ENCODE measurements at places on chromosomes 3 and 15.

DNA sequence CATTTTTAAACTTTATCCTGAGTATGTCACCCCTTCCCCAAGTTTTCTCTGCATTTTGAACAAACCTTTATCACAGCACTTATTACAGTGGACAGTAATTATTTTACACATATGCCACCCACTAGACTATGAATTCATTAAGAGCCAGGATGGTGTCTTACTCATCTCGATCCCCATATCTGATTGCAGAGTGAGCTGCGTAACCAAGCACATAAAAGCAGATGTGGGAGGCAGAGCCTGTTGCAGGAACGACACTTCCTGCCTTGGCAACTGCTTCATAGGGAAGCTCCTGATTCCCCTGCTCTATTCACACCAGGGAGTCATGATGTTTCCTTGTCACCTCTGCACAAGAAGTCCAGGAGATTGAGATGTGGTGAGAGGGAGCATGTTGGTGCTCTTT lies 91.1 kb downstream of the MINAR1 start:
- DNase-seq = no peak

- DNase-seq = no peak
Measured at GRCh38 chr3:18611991-18612390, 186.9 kb upstream of the SATB1 start.

DNA sequence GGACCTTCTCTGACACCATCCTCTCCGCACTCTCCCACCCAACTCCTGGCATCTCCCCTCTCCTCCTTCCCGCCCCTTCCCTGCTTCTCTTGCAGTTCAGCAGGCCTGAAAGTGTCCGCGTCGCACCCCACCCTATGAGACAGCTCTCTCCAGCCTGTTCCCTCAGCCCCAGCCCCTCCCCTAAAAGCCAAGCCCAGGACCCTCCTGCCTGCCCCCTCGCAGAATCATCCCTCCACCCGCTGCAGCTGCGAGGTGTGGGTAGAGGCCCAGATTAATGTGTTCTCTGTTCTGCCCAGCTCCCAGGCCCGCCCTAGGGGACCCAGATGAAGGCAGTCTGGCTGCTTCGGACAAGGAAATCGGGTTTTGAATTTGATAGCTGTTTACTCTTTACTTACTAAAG lies 410 bp downstream of the PRR23E start:
- DNase-seq = no peak

DNA sequence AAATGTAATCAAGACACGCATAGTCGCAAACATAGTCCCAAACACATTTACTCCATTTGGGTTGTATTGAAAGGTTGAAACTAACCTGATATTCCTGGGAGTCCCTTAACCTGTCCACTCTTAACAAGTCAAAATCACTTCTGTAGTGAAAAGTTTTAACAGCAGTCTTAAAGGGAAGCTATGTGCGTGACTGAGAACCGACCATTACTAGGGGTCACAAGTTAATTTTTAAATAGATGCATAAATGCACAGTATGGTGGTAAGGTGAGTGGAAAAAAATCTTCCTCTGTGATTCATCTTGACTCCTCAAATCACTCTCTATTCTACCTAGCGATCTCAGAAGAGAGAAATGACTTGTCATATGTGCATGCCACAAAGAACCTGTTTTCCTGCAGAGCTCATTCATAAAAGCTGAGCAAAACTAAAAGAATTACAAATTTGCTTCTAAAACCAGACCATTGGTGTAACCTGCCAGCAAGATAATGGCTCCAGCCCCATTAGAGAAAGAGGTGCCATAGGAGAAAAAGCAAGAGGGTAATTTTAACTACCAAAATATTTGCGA lies 4.8 kb downstream of the GPR15 start:
- no peak for DNase-seq

DNA sequence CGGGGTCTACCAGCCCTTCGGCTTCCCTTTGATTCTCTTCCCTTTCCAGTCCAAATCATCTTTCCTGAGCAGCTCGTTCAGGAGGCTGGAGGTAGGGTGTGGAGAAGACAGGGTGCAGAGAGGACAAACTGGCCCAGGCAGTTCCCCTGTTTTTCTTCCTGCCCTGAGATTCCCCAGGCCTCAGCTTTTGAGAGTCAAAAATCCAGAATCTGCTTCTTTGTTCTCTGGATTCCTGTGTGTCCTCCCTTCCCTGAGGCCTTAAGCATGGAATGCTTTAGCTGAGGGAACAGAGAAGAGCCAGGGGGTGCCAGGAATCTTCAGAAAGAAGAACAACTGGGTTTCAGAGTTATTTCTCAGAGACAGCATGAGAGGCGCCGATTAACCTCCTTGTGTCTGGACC lies 26.7 kb upstream of the LRTM1 start:
- peak; percentile 72 for DNase-seq

DNA sequence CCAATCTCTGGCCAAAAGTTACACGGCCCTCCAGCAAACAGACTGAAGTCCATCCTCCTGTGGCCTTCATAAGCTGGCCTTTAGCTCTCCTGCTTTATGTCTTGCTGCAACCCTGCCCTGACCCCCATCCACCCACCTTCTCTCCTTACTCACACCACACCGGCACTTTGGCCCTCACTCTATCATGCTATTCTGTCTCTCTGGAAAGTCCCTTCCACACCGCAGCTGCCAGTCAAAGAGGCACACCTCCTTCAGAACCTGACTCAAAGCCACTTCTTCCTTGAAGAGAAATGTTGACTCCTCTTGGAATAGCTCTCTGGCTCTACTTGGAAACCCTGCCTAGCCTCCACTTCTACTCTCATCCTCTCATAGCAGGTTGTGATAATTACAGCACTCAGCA lies 4.5 kb downstream of the GPR156 start:
- no peak for DNase-seq

- DNase-seq = no peak
Measured at GRCh38 chr3:154168998-154169795, 48.0 kb downstream of the ARHGEF26 start.

DNA sequence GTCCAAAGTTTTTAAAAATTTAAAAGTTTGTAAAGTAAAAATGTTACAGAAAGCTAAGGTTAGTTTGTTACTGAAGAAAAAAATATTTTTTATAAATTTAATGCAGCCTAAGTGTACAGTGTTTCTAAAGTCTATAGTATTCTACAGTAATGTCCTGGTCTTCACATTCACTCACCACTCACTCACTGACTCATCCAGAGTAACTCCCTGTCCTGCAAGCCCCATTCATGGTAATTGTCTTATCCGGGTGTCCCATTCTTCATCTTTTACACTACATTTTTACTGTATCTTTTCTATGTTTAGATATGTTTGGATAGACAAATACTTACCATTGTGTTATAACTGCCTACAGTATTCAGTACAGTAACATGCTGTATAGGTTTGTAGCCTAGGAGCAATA lies 36.7 kb upstream of the ATP10A start:
- DNase-seq = peak; percentile 66

DNA sequence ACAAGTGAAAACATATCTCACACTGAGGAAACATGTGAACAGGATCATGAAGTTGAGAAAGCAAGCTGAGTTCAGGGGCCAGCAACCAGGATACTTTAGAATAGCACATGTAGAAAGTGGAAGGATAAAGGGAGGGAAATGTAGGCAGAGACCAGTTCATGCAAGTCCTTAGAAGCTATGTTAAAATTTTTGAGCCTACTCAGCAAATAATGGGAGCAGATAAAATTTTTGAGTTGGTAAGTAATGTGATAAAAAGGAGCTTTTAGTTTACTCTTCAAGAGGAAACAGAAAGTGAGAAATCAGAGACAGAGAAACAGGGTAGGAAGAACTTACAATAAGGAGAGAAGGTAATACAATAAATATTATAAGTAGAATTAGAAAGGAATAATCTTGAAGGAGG lies 105.6 kb upstream of the ZBTB20 start:
- DNase-seq = no peak

- no peak for DNase-seq
Measured at GRCh38 chr3:174423936-174424335, 435.2 kb upstream of the NAALADL2 start.

GRCh38 chr3:72042397-72043203 lies 257.7 kb upstream of the PROK2 start:
- DNase-seq = peak; percentile 91

- no peak for DNase-seq
Measured at GRCh38 chr3:176401211-176401610, 796.1 kb downstream of the TBL1XR1 start.

DNA sequence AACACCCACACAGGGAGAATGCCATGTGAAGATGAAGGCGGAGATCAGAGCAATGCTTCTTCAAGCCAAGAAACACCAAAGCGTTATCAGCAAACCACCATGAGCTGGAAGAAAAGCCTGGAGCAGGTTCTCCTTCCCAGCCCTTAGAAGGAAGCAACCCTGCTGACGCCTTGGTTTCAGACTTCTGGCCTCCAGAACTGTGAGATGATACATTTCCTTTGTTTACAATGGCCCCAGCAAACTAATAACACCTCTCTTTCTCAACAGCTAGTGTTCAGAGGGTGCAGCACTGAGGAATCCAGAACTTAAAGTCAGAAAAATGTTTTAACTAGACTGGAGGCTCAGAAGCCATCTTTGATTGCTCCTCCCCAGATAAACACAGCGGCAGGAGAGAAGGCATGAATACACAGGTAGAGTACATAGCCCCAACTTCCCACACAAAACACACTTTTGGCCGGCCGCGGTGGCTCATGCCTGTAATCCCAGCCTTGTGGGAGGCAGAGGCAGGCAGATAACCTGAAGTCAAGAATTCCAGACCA lies 132.4 kb upstream of the LPP start:
- DNase-seq = peak; percentile 32

DNA sequence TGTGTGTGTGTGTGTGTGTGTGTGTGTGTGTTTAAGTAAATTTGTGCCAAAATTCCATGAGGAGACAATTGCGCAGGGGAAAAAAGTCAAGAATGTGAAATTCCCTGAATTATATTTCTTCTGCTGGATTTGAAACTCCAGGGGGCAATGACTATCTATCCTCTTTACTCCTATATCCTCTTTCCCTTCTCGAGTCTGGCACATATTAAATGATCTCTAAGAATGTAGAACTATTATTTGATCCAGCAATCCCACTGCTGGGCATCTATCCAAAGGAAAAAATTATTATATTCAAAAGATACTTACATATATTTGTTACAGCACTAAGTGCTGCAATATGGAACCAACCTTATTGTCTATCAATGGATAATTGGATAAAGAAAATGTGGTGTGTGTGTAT lies 350.1 kb upstream of the ADAMTS9 start:
- DNase-seq = no peak

GRCh38 chr15:20355256-20355868 lies 186.2 kb downstream of the GOLGA6L6 start:
- DNase-seq = no peak

DNA sequence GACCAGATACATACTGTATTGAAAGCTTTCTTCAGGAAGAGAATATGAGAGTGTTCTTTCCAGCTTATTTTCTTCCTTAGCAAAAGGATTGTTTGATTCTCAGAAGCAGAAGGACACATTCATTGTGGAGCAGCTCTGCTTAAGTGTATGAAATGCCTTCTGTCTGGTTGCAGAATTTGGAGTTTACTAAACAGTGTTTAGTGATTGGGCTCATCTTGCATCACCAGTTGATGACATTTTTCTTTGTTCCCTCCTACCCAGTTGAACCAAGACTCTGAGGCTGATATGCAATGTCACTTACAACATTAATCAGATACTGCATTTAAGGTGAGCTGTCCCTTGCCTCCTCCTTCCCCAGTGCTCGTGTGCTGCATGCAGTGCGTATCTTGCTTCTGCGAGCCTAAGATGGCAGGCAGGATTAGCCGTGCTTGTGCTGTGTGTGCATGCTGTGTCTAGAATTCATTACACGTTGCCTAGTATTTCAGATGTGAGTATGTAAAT lies 18.4 kb downstream of the ZBTB38 start:
- no peak for DNase-seq

DNA sequence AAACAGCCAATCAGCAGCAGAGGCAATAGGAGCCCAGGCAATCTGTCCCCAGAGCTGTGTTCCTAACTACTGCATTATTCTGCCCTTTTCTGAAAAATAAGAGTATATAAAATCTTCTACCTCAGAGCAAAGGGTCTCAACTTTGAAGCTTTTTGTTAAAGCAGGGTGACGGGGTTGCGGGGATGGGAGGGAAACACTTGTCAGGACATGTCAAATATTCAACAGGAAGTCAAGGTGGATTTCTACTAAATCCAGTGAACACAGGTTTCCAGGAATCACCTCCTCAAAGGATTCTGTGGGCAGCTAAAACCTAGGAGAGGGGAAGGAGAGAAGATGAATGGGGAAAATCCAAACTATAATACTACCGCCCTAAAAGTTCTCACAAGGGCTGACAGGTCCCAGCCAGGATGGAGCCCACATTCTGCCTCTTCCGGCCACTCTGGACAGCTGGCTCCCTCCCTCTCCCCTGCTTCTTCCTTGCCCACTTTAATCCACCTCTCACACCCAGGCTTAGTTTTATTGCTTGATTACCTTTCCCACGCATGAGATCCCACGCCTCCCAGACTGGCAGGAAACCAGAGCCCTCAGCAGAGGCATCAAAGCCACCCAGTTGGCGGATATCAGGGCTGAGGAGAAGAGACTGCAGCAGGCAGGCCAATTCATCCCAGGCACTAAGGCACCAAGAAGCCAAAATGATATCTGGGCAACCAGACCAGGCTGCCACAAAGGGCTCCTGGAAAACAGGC lies 77.2 kb downstream of the OSBPL10 start:
- DNase-seq = no peak

- no peak for DNase-seq
Measured at GRCh38 chr15:100222349-100222715, 119.4 kb downstream of the ADAMTS17 start.

DNA sequence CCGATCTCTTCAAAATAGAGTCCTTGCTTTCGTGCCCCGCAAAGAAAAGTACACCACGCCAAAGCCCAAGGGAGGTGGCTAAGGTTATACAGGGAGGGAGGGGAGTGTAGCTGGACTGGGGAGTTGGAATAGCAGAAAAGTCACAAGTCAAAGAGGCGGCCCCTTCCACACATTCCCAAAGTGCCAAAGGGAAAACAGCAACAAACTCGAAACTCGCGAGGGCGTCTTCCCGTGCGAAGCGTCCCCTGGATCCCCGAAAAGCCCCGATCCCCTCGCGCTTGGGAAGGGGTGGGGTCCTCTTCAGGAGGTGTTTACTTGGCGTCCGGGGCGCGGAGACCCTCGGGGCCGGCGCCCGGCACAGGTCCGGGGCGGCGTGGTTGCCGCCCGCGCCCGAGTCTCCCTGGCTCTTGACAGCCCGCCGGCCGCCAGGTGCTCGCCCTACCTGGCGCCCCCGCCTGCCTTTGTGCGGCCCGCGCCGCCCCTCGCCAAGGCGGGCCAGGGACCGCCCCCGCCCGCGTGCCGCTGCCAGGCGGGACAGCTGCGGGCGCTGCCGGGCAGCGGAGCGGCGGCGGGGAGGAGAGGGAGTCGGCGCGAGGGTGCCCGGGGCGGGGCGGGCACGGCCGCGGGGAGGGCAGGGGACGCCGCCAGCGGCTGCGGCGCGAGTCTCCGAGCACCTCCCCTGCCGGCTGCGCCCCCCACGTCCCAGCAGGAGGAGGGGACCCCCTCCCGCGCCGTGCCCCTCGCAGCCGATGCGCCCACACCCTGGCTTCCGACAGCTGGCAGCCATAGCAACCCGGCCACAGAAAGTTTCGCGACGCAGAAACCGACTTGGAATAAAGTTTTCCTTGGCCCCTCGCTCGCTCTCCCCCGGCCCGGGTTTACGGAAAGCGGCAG lies 966 bp downstream of the MYO1E start:
- DNase-seq = peak; percentile 44

Data from fibroblast of skin of back (primary cell).